ENCODE measurements at places on chromosomes 2 and 18.

GRCh38 chr2:233476063-233476410 lies 90.5 kb downstream of the USP40 start:
- DNase-seq, result no peak
- H3K4me3 ChIP-seq, result no peak overlapping the region
- no peak overlapping the region for H3K27ac ChIP-seq
- H3K36me3 ChIP-seq, result peaks cover 21% of the 10 kb centered on the region

- no peak overlapping the region for H3K27ac ChIP-seq
- H3K27me3 ChIP-seq, result no peaks in the 10 kb centered on the region
- no peak overlapping the region for H3K4me3 ChIP-seq
- H3K4me1 ChIP-seq, result peaks cover 4% of the 10 kb centered on the region
- no peak for DNase-seq
- H3K36me3 ChIP-seq, result no peaks in the 10 kb centered on the region
These were observed 100.2 kb downstream of the ANKRD44 start for GRCh38 chr2:197210430-197210829.

DNA sequence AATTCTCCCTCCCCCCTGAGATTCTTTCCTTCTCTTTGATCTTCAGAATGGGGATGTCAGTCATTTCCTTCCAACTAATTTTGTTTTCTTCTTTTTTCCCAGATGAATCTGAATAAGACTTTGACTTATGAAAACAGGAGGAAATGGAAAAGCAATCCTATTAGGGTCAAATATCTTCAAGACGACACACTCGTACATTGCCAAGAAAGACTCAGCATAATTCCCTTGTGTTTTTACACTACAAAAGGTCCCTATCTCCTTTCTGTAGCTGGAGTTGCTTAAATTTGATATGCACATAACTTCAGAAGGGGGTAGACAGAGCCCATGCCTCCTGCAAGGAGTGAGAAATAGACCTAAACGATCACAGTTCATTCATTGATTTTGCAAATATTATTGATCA lies 230.3 kb upstream of the RBBP8 start:
- no peak overlapping the region for H3K4me3 ChIP-seq
- no peaks in the 10 kb centered on the region for H3K36me3 ChIP-seq
- DNase-seq, result no peak
- no peaks in the 10 kb centered on the region for H3K27me3 ChIP-seq

DNA sequence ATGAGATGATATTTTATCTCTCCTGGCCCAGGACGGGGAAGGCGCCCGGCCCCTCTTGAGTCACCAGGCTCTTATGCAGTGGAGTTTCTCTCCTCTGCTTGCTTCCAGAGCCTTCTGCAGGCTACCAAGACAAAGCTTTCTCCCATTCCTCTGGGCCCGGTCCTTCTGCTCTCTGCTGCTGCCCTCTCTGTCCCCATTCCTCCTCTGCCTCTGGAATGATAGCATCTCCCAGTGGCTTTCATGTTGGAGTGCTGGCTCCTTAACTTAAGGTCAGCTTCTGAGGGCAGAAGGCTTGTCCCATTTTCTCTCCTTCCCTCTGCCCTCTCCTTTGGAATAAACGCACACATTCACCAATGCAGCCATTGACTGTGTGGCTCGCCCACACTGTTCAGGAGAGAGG lies 86.2 kb downstream of the SDC1 start:
- H3K4me3 ChIP-seq, result no peak overlapping the region
- H3K4me1 ChIP-seq, result peaks cover 21% of the 10 kb centered on the region
- no peak for DNase-seq
- no peak overlapping the region for H3K27ac ChIP-seq

DNA sequence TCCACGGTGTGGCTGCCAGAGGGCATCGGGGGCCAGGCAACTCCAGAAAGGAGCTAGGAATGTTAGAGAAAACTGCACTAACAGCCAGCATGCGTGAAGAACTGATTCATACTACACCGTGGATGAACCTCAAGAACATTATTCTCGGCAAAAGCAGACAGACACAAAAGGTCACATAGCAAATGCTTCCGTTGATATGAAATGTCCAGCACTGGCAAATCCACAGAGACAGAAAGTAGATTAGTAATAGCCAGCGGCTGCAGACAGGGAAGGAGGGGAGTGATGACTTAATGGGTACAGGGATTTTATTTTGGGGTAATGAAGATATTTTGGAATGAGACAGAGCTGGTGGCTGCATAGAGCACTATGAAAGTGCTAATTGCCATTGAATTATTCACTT lies 37.4 kb downstream of the SCTR start:
- no peak overlapping the region for H3K27ac ChIP-seq
- H3K4me1 ChIP-seq, result no peaks in the 10 kb centered on the region
- DNase-seq, result no peak
- no peaks in the 10 kb centered on the region for H3K36me3 ChIP-seq

DNA sequence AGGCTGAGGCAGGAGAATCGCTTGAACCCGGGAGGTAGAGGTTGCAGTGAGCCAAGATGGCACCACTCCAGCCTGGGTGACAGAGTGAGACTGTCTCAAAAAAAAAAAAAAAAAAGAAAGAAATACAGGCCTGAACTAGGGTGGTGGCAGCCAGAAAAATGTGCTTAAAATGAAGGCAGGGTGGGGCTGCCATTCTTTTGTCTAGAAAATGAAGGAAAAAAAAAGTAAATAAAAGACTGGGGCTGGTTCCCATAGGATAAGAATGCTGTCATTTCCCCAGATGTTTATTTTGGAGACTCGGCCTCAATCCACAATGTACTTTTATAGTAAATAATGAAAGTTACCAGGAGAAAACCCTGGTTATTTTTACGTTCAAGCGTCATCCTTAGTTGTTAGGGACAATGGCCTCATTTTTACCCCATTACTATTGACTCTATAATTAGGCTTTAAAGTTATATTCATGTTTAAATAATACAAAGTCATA lies 58.9 kb downstream of the ATP8B1 start:
- H3K36me3 ChIP-seq, result no peaks in the 10 kb centered on the region
- H3K4me1 ChIP-seq, result peaks cover 12% of the 10 kb centered on the region
- no peaks in the 10 kb centered on the region for H3K27me3 ChIP-seq
- DNase-seq, result no peak
- H3K27ac ChIP-seq, result no peak overlapping the region

GRCh38 chr2:79993144-79993543 lies 311.4 kb downstream of the LRRTM1 start:
- no peak overlapping the region for H3K27ac ChIP-seq
- no peak for DNase-seq
- H3K36me3 ChIP-seq, result no peaks in the 10 kb centered on the region
- H3K27me3 ChIP-seq, result no peaks in the 10 kb centered on the region
- no peaks in the 10 kb centered on the region for H3K4me1 ChIP-seq

Measured in neuronal stem cell (in vitro differentiated cells).